ENCODE measurements at places on chromosomes 16 and 17. TPM values are rescaled to one million over a fixed set of nuclear protein-coding genes. Genes with fewer than 3 reads are reported as not detected.

GLIS2 gene
- 6.6 TPM for total RNA-seq

C17orf50 gene
- not detected for total RNA-seq

PKMYT1 gene
- 1.5 TPM for total RNA-seq

CXCL16 gene
- total RNA-seq = 2.6 TPM

TMEM238L gene
- not detected for total RNA-seq

SCNN1G gene
- total RNA-seq = not detected

SLC5A2 gene
- total RNA-seq = not detected

RNPS1 gene
- 94.7 TPM for total RNA-seq

COG7 gene
- total RNA-seq = 18.9 TPM

KRT25 gene
- not detected for total RNA-seq

CDC42EP4 gene
- 35.5 TPM for total RNA-seq

ANTKMT gene
- total RNA-seq = 70.1 TPM

HBZ gene
- total RNA-seq = not detected

SLC5A10 gene
- total RNA-seq = not detected

METRNL gene
- 77.4 TPM for total RNA-seq

HSPB9 gene
- total RNA-seq = not detected

NPIPB8 gene
- 0.09 TPM for total RNA-seq

ZNF469 gene
- total RNA-seq = 7.0 TPM

ADAD2 gene
- not detected for total RNA-seq

DOC2A gene
- not detected for total RNA-seq

ADAP2 gene
- 0.90 TPM for total RNA-seq

HLF gene
- total RNA-seq = 4.4 TPM

CTRL gene
- 0.27 TPM for total RNA-seq

CDH15 gene
- total RNA-seq = not detected

PYDC1 gene
- total RNA-seq = not detected

CMTM2 gene
- total RNA-seq = not detected

EVI2A gene
- 11.0 TPM for total RNA-seq

BMERB1 gene
- total RNA-seq = 64.3 TPM

FBXL16 gene
- total RNA-seq = under 0.01 TPM

SLC52A1 gene
- 0.25 TPM for total RNA-seq

KIF2B gene
- total RNA-seq = not detected

EVPL gene
- total RNA-seq = not detected

ACSM3 gene
- total RNA-seq = 0.65 TPM

KRTAP2-1 gene
- not detected for total RNA-seq

KRTAP1-3 gene
- not detected for total RNA-seq

MTHFSD gene
- total RNA-seq = 5.7 TPM

NGFR gene
- not detected for total RNA-seq

RRAD gene
- total RNA-seq = 3.8 TPM

FHOD1 gene
- 19.7 TPM for total RNA-seq

TNFRSF13B gene
- not detected for total RNA-seq

ABCA9 gene
- total RNA-seq = 122 TPM

MARVELD3 gene
- total RNA-seq = not detected

ABCA8 gene
- total RNA-seq = 231 TPM

CD300A gene
- not detected for total RNA-seq

AOC2 gene
- total RNA-seq = 0.25 TPM

Data from fibroblast of the aortic adventitia (primary cell).